ENCODE measurements at places on chromosomes 7 and 10. TPM values are rescaled to one million over a fixed set of nuclear protein-coding genes. Genes with fewer than 3 reads are reported as not detected.

The AEBP1 gene
- total RNA-seq = 13.6 TPM

The CALML3 gene
- total RNA-seq = not detected

The MYH16 gene
- not detected for total RNA-seq

The VGF gene
- not detected for total RNA-seq

The CYP3A7 gene
- not detected for total RNA-seq

All from Right ventricle myocardium inferior (tissue), 1 donor.